ENCODE measurements at places on chromosomes 7 and 10.

GRCh38 chr10:120345186-120345585, 111.8 kb upstream of the PLPP4 start:
- DNase-seq, result no peak

DNA sequence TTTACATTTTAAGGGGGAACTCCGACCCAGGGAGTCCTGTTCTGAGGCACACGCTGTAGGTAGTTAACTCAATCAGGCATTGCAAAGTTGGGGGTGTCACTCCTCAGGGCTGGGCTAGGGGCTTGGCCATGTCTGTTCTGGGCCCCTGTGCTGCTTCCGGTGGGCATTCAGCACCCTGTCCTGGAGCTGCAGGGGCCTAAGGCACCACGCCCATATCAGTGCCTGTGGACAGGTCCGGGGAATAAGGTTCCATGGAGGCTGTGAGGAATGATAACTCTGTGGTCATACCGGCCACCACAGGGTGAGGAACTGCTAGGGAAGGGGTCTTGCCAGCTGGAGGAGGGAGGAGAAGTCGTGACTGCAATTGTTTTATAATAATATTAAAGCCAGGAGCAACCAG, 539.1 kb upstream of the FOXK1 start:
- no peak for DNase-seq

DNA sequence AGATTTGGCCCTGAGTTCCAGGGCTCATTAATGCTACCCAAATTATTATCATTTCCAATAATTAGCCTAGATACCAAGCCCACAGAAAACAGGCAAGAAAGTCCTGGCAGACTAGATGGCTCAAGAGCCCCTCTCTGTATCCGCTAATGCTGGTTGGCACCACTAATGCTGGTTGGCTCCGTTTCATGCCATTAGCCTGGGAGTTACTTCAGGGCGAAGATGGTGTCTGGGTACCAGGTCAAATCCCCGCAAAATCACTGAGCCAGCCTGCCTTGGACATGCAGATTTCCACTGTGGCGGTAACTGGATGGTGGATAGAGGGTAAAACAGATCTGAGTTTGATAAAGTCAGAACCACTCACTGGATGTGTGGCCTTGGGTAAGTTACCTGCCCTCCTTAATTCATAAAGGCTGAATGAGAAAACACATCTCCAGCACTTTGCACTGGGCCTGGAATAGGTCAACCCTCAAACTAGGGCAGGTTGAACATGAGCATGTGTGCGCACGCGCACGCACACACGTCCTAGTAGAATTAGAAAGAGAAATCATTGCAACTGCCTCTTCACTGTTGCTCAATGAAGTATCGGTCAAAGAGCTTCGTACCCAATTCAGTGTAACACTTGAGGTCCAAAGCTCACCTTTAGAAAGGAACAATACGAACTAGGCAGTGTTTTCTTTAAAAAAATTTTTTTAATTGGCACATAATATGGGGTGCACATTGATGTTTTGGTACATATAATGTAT, 91.5 kb downstream of the PRPF18 start:
- no peak for DNase-seq

DNA sequence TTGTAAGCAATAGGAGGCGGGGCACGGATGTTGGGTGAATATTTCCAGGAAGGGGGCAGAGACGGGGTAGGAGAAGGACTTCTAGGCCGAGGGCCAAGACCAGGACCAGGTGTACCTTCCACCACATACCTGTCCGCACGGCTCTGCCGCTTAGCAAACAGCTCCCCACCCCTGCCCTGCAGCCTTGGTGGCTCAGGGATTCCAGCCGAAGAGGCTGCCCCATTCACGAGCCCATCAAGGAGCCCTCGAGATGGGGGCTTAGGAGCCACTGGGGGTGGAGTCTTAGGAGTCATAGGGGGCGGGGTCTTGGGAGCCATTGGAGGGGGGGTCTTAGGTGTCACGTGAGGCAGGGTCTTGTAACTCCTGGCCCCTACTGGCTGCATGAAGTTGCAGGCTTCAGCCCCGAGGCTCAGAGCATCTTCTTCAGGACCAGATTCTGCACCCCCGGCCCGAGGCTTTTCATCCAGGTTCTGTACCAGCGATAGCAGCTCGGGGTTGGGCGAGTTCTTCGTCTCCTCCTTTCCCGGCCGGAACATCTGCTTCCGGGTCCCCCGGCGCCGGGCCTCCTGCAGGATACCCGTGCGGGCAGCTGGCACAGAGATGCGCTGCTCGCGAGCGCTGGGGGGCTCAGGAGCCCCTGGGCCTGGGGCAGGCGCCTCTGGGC, 6.1 kb upstream of the MYOZ1 start:
- no peak for DNase-seq

DNA sequence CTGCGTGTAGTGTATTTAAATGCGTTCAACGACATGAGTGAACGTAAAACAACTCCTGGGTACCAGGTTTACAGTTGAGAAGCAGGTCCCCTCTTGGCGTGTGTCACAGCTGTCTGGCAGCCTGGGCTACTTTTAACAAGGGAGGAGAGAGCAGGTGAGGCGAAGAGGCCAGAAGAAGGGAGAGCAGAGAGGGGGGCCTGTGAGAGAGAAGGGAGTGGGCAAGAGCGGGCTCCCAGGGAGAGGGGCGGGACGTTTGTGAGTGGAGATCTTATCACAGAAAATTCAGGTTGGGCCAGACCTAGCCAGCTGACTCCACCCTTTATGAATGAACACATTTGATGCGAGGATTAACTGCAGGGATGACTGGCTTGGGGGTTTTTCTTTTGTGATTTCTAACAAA, 154.0 kb downstream of the CAMK1D start:
- no peak for DNase-seq

DNA sequence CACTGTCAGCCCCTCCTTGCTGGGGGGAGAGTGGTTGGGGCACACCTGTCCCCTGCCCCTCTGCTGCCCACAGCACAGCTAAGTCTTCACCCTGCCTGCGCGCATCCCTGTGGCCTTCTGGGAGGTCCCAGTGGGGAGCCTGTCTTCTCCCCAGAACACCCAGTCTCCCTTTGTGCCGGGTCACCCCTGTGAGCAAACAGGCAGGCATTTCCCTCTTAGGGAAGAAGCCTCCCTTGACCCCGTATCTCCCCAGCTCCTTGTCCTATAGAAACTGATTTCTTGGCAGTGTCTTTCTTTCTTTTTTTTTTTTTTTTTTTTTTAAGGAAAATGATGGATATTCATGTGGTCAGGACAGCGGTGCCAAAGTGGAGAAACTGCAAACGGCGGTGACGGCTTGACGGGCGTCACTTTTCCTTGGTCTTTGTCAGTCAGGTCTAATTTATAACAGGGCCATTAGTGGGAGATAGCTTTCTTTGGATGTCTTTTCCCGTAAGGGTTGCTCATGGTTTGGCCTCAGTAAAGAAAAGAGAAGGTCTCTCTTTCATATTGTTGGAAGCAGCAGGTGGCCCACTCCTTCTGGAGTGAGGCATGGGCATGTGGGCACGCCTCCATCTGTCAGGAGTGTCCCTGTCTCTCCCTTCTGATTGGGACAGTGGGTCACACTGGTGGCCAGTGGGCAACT, 115.3 kb downstream of the NKX6-2 start:
- no peak for DNase-seq

DNA sequence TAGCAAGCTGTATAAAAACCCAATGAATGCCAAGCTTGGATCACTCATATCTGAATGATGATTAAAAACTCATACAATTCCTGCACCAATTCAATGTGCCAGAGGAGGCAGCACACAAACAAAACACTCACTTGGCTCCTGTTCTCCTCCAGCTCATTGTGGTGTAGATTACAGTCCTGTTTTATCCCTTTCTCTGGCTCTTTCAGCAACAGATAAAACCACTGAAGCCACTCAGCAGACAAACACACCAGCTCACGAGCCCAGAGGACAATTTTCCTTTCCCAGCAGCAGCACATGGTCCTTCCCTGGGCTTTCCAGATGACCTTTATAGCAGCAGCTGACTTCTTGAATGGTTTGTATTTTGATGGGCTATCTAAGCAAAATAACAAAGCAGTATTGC, 107.3 kb upstream of the STARD3NL start:
- no peak for DNase-seq

DNA sequence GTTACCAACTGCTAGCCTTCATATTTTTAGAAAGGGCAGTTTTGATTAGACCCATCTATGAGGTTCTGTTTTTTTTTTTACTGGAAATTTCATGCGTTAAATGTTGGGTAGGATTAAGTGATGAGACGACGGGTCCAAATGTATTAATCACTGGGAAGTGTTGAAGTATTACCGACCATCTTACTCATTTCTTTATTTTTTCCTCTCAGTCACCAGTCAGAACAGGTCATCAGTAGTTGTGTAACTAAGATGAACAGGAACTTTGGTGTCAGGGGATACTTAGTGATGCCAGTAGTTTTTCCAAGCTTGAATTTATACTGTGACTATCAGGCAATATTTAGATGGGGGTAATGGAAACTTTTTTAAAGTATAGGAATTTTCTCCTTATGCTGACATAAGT, 14.2 kb downstream of the TFAM start:
- DNase-seq, result no peak

DNA sequence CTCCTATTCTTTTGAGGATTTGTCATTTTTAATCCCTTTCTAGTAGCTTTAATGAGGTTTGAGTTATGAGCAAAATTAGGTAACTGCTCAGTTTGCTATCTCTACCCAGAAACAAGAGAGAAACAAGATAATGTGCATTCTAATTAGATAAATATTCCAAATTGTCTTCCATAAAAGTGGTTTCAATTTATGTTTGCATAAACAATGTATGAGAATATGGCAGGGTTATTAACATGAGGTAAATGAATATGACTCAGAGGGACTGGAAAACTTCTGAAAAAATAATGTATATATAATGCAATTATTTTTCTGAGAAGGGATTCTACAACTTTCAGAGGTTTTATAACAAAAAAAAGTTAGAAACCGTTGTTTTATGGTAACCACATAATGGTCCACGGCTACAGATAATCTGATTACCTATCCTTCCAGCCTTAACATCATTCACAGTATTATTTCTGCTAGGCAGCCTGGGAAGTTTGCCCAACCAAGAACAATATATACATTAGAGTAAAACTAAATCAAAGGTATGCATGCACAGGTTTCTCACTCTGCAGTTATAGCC, 101.2 kb downstream of the CRPPA start:
- no peak for DNase-seq

GRCh38 chr7:129949292-129950133, 3.2 kb downstream of the UBE2H start:
- no peak for DNase-seq

DNA sequence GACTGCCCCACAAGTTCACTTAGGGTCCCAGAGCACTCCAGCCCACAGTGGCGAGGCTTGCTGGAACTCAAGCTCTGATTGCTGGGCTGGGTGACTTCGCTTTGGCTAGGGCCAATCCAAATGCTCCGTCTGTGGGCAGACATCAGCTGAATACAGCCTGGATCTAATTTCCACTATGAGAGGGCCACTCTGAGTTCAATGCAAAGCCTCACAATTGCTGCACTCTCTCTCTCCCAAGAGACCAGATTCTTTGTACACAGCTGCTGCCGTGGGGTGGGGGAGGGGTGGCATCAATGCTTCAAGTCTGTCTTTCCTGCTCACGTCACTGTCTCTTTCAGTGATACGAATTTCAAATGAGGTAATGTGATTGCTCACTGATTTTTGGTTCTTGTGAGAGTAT, 47.3 kb upstream of the BPGM start:
- no peak for DNase-seq

DNA sequence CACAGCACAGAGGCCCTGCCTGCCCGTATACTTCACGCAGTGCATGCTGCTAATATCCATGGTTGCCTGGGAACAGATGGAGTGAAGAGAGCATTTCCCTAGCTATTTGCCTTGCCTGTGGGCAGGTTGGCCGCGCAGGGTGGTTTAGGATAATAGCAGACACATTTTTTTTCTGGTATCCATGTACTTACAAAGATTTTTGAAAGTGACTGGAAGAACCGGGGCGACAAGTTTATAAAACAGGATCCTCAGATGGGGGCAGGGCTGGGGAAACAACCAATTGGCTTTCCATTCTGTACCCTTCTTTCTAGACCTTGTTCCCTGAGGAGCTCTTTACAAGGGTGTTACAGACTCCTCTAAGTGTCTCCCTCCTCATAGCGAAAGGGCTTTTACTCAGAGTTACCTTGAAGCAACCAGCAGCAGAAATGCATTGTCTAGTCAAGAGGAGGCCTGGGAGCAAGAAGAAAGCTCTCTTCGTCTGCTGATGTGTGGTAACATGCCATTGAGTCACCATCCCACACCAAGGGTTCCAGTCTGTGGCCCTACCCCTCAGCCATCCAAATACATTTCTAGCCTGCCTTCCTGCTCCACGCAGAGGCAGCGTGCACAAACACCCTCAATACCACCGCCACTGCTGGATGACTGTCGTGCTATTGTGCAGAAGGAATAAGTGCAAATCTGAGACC, 31.5 kb downstream of the MTURN start:
- DNase-seq, result no peak

DNA sequence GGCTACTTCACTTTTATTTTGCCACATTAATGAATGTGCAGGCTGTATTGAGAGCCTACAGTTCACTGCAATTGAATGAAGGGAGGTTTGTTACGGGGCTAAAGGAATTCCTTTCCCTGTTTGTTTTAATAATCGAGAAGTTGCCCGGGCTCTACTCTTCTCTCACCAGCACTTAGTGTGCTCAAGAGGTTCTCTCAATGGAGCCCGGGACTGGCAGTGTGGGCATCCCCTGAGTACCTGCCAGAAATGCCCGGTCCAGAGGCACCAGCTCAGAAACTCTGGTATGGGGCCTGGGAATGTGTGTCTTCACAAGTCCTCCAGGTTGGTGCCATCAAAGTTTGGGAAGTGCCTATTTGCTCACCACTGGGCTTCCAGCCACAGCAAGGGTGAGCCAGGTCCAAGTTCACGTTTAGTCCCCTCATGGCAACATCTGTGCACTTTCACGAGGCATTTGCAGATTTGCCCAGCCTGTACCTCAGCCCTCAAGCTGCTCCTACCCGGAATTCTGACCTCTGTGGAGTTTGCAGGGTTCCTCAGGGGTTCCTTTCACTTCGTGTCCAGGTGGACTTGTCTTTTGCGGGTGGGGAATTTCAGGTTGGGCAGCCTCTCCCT, 622.4 kb downstream of the SDK1 start:
- DNase-seq, result no peak

- no peak for DNase-seq
Measured at GRCh38 chr7:371779-372545, 82.0 kb downstream of the FOXL3 start.

DNA sequence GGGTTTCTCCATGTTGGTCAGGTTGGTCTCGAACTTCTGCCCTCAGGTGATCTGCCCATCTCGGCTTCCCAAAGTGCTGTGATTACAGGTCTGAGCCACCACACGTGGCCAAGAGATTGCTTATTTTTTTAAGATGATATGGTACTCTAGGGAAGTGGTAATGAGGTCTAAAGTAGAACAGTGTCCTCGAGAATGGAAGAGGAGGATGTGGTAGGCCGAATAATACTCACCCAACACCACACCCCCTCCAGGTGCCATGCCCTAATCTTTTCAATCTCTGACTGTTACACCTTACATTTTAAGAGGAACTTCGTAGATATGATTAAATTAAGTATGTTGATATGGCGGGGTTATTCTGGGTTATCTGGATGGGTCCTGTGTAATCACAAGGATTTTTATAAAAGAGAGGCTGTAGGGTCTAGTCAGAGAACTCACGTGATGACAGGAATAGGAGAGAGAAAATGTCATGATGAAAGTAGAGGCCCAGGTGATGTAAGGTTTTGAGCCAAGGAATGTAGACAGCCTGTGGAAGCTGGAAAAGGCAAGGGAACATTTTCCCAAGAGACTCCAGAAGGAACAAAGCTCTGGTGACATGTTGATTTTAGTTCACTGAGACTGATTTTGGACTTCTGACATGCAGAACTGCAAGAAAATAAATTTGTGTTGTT, 29.5 kb downstream of the CDK13 start:
- DNase-seq, result no peak

Measured in stimulated activated CD8-positive, alpha-beta memory T cell treated with anti-CD3 and anti-CD28 coated beads, Interleukin-12 subunit alpha, Interleukin-12 subunit beta, amount 100 ng/mL, for 4 hours (primary cell).